ENCODE measurements at places on chromosomes 12 and 14.

DNA sequence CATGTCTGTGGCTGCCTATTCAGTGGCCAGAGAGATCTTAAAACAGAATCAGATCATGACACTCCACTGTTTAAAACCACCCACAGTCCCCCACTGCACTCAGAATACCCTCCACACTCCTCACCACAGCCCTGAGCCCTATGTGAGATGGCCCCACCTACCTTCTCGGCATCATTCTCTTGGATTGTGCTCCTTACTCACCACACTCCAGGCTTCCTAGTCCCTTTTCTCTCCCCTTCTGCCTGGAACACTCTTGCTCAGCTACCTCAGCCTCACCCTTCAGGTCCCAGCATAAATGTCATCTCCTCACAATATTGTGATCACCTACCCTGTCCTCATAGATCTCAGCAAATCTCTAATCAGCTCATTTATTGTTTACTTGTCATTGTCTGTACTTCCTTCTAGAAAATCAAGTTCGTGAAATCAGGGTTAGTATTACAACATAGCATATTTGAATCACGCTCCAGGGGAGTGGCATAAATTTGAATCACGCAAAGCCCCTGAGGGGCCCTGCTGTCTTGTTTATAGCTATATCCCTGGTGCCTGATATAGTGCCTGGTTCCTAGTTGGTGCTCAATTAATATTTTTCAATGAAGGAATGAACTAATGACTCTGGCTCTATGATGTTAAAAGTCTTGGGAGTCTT, 42.8 kb downstream of the SLC35F4 start:
- no peak for DNase-seq

DNA sequence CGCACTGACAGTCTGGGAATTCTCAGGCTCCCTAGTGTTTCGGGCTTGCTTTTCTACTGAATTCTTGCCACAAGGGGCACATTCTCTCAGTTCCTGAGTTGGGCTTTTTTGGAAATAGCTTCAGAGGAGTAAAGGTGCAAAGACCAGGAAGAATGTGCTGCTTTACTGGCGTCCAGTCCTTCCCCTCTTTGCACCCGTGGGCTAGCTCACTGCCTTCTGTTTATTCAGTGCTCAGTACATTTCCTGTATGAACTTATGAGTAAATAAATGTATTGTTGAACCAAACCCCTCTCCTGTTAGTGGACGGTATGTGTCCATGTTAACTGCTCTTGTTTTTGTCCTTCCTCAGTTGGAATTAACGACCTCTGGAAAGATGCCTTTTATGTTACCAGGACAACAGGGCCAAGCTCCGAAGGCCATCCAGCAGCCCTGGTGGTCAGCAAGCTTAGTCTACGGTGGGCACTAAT, 24.0 kb downstream of the GSG1 start:
- no peak for DNase-seq

DNA sequence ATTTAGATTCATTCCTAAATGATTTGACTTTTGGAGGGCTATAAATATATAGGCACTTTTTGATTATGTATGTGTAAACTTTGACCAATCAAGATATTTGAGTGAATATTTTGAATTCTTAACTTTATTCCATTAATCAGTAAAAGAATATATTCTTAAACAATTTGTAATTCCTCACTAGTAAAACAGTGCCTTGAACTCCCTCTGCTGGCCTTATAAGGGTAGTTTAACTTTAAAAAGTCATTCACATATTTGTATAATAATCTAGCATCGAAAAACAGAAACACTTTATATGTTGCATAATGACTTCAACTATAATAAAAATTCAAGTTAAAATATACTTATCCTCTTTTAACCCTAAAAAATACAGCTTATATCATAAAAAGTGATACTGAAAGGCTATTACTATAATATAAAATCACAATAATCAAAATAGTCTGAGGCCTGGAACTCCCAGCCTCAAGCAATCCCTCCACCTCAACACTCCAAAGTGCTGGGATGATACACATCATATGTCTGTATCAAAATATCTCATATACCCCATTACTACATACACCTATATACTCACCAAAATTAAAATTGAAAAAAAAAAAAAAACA, 31.2 kb downstream of the CCDC59 start:
- DNase-seq = no peak

GRCh38 chr12:50201987-50202521, 34.9 kb upstream of the CERS5 start:
- no peak for DNase-seq

DNA sequence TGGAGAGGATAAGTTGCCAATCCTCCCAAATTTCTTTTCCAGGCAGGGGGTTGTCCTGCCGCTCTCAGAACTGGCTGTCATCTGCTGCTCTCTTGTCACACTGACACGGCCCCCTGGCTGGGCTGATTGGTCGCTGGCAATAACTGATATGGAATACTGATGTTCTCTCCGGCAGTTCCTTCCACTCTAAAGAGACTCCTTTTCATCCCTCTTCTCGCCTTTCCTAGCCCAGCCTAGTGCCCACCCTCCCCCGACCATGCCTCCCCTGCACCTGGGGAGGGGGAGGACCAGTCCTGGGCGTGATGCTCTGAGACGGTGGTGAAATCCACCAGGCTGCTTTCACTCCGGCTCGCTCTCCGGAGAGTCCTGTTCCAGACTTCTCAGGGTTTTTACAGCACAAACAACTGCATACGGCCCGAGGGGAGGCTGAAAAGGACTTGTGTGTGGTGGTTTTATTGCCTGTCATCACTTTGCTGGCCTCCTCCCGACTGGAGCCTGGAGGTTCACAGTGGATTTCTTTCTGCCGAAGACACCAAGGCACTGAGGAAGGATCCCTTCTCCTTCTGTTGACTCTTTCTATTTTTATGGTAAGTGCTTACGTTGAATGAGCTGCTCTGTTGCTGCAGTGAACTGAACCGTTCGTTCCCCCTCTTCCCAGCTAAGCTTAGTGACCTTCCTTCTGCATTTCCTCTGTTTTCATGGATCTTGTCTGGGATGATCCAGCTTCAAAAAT, at the start of gene ANO4:
ANO4 (plus strand) TSS at position 336 of the 733 bp plus-strand sequence. CDS start 107,010 bp downstream, outside the sequence.
- no peak for DNase-seq

DNA sequence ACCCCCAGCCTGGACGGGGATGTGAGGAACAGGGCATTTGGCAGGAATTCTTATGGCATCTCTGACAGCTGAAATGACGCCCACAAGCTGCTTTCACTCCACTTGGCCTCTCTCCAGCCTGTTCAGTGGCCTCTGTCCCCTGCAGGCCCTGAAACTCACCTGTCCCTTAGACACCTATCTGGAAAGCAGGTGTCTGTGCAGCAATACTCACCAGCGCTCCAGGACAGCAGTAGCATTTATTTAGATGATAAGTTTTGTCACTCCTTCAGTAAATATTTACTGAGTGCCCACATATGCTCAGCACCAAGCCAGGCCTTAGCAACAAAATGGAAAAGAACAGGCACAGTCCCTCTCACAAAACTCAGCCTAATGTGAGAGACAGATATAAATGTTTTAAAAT, 311.1 kb upstream of the FKBP4 start:
- no peak for DNase-seq

- no peak for DNase-seq
These were observed 1.2 kb downstream of the RPH3A start for GRCh38 chr12:112792743-112793142.

DNA sequence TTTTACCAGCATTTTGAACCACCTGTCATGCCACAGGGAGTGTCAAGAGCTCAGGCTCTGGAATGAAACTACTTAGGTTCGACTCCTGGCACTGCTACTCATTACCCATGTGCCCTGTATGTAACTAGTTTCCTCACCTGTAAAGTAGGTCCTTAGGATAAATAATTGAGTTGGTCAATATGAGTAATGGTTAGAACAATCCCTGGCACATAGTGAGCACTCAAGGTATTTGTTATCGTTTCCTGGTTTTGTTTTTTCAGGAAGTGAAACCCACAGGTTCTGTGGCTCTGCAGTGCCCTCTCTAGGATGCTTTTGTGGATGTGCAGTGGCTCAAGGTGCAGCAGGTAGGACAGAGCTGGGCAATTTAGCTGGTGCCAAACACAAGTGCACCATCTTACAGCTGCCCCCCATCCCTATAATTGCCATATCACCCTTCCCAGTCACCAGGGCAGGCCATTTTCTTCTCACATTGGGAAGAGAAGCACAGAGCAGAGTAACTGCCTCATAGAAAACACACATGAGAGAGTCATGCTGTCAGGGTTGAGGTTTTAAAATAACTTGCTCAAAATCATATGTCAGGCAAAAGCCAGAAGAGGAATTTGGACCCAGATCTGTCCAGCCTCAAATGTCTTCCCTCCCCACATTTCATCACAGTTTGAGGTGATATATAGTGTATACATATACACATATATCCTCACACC, 297.5 kb downstream of the RPAP3 start:
- DNase-seq = no peak

DNA sequence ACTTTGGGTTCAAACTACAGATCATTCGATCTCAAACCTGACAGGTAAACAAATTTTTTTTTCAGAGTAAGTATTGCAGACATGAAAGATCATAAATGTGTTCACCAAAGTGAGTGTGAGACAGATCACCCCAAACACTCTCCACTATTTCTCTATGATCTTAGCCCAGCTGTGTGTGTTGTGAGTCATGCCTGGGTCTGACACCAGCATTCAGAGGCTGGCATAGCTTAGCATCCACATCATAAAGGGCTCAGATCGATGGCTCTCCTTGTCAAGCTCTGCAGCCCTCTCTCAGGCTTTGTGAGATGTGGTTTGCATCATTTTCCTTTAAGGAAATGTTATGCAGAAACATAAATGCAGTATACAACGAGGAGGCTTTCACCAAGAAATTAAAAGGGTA, 164.9 kb downstream of the ETV6 start:
- DNase-seq = peak; percentile 51

DNA sequence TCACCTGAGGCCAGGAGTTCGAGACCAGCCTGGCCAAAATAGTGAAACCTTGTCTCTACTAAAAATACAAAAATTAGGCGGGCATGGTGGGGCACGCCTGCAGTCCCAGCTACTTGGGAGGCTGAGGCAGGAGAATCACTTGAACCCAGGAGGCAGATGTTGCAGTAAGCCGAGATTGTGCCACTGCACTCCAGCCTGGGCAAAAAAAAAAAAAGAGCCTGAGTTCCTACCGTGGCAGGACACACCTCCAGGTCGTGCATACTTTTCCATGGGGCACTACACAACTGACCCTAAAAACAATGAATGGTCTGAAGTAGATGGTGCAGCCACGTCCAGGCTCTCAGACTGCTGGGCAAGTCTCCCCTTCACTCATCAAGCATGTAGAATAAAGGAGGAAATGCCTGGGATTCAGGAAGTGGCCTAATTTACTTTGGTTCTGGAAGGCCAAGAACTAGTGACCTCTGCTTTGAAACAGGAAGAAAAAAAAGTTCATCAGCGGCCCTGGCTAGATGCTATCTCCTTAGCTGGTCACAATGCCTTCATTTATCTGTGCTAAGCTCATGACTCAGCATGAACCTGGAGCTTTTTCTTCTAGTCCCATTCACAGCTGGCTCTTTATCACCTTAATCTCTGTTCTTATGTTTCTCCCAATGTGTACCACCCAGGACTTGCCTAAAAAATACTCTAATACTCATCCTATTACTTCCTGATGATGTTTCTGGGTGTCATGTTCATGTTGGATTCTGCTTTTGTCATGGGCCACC, 55.8 kb upstream of the OR6J1 start:
- no peak for DNase-seq

All from stimulated activated CD4-positive, alpha-beta T cell treated with anti-CD3 and anti-CD28 coated beads, Interleukin-1b, Interleukin-23, amount 100 ng/mL, for 48 hours (primary cell).